ENCODE measurements at places on chromosomes 5 and 9.

DNA sequence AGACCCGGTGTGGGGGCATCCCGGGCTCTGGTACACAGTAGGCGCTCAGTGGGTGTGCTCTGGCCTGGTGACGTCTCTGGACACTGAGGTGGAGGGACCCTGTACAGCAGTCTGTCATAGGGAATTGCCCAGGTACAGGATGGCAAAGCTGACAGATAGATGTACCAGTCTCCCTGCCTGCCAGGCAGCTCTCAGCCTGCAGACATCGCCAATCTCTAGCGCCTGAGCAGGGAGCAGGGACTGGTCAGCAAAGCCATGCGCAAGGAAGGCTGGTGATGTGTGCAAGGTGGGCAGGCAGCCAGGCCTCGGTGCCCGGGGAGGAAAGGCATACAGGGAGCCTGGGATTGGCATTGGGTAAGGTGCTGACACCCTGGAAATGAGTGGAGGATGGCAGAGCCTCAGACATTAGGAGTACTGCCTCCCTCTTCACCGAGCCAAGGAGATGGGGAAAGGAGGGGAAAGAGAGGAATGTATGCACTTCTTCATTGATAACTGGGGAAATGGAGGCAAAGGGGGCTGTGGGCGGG, 33.9 kb upstream of the BRD3 start:
- DNase-seq: no peak

DNA sequence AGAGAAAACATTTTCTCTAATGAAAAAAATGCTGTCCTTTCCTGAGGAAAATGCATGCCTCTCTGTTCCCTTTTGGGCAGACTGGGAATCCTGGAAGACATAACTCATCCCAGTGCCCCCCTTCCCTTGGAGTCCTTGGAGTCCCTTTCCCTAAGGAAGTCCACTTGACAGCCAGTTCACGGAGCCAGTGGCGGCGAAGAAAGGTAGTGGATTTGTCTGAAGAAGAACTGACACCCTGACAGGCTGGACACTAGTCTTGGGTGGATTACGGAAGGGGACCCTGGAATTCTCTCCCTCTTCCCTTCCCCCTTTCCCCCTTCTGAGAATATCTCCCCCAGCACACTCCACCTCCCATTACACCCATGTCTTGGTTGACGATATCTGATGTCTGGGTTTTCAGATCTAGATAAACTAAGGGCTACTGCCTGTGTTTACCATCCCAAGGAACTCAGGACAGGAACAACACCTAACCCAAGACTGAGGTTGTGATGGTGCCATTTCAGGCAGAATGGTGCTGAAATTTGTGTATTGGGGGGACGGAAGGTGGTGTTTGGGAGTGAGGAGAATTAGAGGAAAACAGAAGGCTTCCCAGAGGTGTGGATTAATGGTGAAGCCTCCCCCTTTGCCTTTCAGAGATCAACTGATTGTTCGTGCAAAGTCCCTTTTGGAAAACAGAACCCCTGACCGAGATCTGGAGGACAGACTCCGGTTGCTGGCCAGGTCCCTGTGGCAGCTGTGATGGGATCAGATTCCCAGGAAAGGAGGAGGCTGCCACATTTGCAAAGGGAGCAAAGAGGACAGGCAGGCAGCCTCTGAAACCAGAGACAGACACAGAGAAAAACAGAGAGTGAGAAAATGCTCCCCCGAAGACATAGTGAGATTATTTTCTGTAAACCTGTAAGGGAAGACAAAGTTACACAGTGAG, 704 bp downstream of the SPARC start:
- no peak for DNase-seq

DNA sequence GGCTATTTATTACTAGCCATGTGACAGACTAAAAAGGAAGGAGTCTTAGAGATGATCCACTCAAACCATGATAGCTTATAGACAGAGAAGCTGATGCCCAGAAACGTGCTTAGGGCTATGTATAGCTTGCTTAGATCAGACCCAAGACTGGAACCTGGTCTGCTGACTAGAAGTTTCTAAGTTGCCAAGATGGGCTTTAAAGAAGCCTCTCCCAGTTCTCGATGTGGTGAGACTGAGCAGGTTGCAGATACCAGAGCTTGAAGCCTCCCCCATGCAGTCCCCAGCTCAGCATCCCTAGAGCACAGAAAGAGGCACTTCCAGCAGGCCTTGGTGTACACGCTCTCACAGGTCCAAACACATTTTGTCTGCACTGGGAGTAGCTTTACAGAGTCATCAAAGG, 51.1 kb upstream of the ATP10B start:
- DNase-seq: no peak

GRCh38 chr9:20610591-20610990, 11.7 kb downstream of the MLLT3 start:
- no peak for DNase-seq

DNA sequence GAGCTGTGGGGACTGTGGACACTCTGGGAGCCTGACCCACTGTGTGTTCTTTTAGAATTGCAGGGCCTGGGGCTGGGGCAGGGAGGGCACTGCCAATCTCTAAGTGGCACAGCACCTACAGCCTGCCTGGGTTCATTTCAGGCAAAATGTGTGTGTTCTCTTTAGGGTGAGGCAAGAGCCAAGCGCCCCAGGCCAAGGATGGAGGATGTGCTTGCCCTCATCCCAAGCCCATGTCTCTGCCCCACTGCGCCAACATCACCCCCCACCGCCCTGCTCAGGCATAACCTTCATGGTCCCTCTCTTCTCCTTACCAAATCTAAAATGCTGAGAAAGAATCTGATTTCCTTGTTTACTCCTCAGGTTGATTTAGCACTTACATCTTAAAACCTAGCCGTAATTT, 304.4 kb downstream of the RAB3C start:
- no peak for DNase-seq

DNA sequence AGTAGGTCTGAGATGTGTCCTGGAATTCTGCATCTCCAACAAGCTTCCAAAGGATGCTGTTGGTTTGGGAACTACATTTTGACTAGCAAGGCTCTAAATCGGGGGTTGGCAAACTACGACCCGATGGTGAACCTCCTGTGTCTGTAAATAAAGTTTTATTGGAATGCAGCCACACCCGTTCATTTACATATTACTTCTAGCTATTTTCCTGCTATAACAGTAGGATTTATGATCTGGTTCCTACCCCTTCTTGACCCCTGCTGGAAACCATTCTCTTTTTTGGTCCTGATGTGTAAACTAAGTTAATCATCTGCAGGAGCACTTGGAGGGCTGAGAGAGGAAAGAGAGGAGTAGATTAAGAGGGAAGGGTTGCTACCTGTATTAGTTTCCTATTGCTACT, 454.5 kb downstream of the RASEF start:
- no peak for DNase-seq

DNA sequence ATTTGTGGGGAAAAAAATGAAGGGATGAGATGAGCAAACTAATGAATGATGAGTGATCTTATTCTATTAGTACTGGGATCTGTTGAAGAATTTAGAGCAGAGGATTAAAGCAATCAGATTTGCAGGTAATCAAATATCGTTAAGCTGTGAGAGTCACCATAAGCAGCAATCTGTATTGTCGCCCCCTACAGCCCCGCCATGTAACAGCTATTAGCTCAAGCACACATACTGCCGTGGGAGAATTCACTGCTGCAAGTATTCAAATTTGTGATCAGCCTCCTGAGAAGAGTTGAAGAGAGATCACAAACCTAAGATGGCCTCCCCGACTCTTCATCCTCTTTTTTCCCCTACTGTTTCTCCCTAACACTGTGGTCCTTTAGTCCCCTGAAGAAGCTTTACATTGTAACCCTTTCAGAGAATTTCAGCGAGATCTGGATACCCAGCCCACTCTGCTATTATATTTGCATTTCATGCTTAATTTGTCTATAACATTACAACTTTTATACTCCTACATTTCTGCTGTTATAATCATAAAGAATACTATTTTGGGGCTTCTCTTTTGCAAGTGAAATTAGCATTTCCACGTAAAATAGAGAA, 28.5 kb upstream of the PHF24 start:
- DNase-seq: peak; percentile 45

- no peak for DNase-seq
Measured at GRCh38 chr5:8060235-8060952, 191.4 kb downstream of the MTRR start.

DNA sequence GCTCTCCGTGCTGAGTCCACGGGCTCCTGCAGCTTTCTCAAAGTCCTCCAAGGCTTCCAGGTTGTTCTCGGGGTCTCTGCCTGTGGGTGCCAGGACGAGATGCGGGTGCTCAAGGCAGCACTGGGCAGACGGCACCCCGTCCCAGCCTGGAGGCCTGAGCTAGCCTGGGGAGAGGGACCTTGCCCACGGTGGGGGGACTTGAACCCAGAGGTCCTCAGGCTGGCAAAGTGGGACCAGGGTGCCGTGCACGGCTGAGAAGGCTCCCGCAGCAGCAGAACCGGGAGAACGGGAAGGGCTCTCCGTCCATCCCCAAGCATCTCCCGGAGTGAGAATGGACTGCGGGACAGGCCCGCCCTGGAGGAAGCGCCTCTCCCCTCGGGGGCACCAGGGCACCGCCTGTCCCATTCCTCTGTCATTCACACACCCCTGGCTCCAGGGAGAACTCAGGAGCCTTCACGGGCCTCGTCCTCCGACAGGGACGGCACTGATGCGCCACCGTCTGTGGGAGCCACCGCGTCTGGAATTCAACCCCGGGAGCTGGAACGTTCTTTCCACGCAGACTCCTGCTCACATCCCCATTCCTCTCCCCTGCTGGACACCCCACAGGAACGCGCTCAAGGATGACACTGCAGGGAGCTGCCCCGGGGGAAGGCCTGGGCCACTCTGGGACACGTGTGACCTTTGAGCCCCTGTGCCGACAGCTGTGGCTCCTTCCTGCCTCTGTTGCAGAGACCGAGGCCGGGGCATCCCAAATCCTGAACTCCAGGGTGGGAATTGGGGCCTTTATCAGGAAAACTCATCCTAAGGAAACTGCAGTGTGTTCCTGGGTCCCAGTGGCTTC, 16.3 kb upstream of the OBP2B start:
- DNase-seq: no peak

GRCh38 chr9:82021198-82021597, 32.6 kb downstream of the SPATA31D1 start:
- DNase-seq: peak; percentile 13

- peak; percentile 49 for DNase-seq
Measured at GRCh38 chr5:39231705-39232525, 12.6 kb upstream of the FYB1 start.

- DNase-seq: no peak
Measured at GRCh38 chr9:127812936-127813675, 10.4 kb downstream of the FPGS start.

GRCh38 chr5:176743136-176743861, 67.1 kb upstream of the UNC5A start:
- no peak for DNase-seq

DNA sequence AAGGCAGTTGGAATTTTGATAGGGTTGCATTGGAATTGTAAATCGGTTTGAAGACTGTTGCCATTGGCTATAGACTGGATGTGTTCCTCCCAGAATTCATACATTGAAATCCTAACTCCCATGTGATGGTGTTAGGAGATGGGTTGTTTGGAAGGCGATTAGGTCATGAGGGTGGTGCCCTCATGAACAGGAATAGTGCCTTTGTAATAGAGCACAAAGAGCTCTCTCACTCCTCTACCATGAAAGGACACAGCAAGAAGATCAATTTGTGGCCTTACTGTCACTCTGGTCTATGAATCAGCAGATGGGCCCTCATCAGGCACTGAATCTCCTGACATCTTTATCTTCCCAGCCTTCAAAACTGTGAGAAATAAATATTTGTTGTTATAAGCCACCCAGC, 133.2 kb downstream of the PARP8 start:
- DNase-seq: no peak

- DNase-seq: peak; percentile 84
Measured at GRCh38 chr9:126514037-126514821, 99.5 kb upstream of the LMX1B start.

GRCh38 chr5:149504677-149505076, 46.6 kb downstream of the CSNK1A1 start:
- DNase-seq: no peak

- no peak for DNase-seq
Measured at GRCh38 chr5:125612181-125612721, 811.0 kb upstream of the GRAMD2B start.

- peak; percentile 49 for DNase-seq
Measured at GRCh38 chr5:126471875-126472537, 48.8 kb downstream of the GRAMD2B start.

DNA sequence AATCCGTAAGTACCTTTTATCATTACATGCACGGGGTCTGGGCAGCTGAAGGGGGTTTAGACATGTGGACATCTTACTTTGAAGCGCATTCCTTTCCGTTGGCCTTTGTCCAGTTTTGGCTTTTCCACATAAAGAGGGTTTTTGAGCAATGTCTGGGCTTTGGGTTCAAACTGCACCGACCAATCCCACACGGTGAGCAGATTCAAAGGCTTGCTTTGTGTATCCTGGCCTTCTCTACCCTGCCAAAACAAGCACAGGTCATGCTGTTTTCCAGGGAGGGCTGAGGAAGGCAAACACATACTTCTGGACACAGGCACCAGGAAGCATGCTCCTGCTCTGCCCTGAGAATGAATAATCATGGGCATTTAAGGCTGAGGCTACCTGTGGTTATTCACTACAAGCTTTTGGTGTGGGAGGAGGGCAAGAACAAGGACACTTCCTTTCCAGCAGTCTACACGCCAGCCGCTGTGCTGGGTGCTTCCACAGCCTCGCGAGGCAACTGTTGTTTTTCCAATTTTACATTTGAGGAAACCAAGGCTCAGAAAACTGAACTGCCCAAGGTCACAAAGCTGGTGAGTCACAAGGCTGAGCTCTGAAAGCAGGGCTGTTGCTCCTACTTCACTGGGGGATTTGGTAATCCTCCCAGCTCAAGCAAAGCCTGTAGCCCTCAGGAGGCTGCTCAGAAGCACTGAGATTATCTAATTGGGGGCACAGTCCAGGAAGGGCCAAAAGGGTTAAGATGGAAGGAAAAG, 59.8 kb upstream of the GOLPH3 start:
- DNase-seq: no peak

DNA sequence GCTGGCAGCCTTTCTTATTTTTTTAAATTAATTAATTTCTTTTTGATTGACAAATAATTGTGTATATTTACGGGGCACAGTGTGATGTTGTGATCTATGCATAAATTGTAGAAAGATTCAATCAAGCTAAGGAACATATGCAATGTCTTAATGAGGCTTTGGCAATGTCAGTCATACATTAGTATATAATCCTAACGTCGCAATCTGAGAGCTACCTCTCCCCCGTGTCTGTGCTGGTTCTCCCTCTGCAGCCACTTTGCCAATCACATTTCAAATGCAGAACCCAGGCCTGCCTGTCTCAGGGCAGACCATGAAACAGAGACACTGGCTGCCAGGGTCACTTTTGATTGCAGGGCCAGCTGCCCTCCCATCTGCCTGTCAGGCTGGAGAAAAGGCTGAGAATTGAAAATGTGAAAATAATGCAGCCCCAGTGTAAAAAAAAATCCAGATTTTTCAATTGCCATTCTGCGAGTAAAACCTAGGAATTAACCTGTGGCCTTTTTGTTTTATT, 56.3 kb downstream of the SLC24A2 start:
- DNase-seq: no peak

All from Daoy (cell line).